Naive B cell (primary cell): ENCODE measurements at places on chromosomes 1 and 21. TPM values are rescaled to one million over a fixed set of nuclear protein-coding genes. Genes with fewer than 3 reads are reported as not detected.
A peak's percentile ranks its signal among the peaks of the same experiment; 100 is the strongest.

DNA sequence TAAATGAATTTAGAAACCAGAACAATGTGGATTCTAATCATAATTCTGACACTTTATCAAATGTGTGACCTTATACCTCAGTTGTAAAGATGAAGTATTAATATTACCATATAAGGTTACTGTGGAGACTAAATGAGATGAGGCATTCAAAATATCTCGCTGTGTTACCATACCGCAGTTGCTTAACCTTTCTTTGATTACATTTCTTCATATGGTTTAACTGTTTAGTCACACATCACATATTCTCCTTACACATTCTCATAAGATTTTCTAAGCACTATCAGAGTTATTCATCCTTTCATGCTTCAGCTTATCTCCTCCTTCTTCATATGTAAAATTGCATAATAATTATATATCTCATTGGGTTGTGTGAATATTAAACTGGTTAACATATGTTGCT lies 88.9 kb downstream of the LRRC53 start:
- H3K36me3 ChIP-seq = no peaks in the 10 kb centered on the region
- H3K4me3 ChIP-seq = no peak overlapping the region
- no peaks in the 10 kb centered on the region for H3K4me1 ChIP-seq
- no peaks in the 10 kb centered on the region for H3K27me3 ChIP-seq
- DNase-seq = no peak
- H3K27ac ChIP-seq = no peak overlapping the region

DNA sequence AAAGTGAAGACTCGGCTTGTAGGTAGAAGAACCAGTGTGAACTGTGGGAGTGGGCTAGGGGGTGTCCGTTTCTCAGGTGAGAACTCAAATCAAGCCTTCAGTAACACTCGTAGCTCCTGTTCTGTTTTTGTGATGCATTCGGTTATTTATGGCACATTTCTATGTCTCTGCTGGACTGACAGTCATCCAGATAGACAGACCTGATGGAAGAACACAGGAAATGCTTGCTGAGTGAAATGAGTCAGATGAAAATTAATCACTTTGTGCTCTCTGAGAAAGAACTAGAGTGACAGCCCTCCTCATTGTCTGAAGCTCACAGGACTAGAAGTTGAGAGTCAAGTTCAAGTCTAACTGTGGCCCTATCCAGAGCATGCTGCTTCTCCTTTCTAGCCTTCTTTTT lies 360.1 kb upstream of the PLXNA2 start:
- H3K4me1 ChIP-seq = no peaks in the 10 kb centered on the region
- peaks cover 4% of the 10 kb centered on the region for H3K27me3 ChIP-seq
- H3K4me3 ChIP-seq = no peak overlapping the region

ARTN gene
- not detected for polyA plus RNA-seq

DNA sequence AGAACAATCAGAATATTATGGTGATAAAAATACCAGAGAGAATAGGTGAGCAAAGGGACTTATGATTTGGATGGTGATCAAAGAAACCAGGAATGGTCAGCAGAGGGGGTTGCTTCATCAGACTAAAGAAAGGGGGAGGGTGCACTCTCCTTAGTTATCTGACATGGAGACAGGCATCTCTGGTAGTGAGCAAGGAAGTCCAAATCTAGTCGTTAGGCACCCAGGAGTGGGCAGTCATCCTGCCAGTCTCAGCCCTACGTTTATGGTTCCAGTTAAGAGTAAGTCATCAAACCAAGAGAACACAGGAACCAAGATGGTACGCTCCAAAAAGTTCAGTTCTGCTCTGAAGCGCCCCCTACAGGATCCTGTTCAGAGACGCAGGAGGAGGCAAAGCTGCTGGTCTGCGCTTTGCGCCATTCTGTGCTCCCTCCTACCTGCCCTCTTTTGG lies 28.6 kb downstream of the EBNA1BP2 start:
- H3K36me3 ChIP-seq = peaks cover 5% of the 10 kb centered on the region
- no peaks in the 10 kb centered on the region for H3K4me1 ChIP-seq
- no peak overlapping the region for H3K4me3 ChIP-seq

- no peaks in the 10 kb centered on the region for H3K36me3 ChIP-seq
- DNase-seq = no peak
- no peak overlapping the region for H3K27ac ChIP-seq
- H3K4me3 ChIP-seq = no peak overlapping the region
These were observed 105.1 kb downstream of the LRIG2 start for GRCh38 chr1:113178106-113178505.

PTTG1IP gene
- 28.1 TPM for polyA plus RNA-seq

ADIPOR1 gene
- 97.8 TPM for polyA plus RNA-seq

DNA sequence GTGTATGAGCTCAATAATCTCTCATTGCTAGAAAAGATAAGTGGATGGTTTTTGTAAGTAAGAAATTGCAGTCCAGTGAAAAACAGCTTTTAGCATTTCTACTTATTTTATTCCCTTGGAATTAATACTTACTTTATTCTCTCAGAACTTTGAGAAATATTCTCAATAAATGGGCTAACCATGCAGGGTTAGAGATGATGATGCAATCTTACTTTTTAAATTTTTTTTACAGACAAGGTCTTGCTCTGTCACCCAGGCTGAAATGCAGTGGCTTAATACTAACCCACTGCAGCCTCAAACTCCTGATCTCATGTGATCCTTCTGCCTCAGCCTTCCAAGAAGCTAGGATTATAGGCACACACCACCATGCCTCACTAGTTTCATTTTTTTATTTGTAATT lies 440.8 kb upstream of the ZP4 start:
- no peaks in the 10 kb centered on the region for H3K4me1 ChIP-seq
- H3K27me3 ChIP-seq = no peaks in the 10 kb centered on the region
- no peaks in the 10 kb centered on the region for H3K36me3 ChIP-seq
- H3K4me3 ChIP-seq = no peak overlapping the region

DNA sequence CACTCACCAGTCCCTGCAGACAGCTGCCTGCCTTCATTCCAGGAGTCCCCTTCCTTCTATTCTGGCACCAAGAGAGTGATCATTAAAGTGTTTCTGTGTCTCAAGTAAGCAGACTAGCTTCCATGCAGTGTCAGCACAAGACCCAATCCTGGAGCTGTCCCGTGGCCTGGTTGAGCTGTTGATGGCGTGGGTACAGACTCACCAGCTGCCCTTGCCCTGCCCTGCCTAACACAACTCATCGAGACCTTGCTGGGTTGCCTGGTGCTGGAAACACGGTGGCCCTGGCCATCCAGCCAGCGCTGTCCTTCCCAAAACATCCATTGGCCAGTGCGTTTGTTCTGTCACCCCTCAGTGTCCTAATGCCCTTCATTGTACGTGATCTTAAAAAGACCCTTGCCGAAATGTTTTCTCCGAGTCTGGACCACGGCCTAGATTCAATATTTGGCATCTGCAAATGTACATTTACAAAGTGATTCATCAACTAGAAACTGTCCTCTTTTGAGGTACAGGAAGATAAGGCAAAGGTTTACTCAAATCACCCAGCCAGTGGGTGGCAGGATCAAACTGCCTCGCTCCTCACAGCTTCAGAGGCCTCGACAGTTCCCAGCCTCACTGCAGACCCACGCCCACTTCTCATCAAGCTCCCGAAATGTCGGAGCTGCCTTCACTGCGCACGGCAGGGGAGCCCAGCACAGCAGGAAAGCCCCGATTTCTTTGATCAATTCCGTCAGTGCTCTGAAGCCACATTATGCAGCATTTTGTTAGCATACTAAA lies 494.2 kb downstream of the KIF26B start:
- peaks cover 19% of the 10 kb centered on the region for H3K27me3 ChIP-seq
- no peak overlapping the region for H3K4me3 ChIP-seq
- H3K36me3 ChIP-seq = peaks cover 13% of the 10 kb centered on the region
- no peaks in the 10 kb centered on the region for H3K4me1 ChIP-seq

- peaks cover 11% of the 10 kb centered on the region for H3K4me1 ChIP-seq
- H3K36me3 ChIP-seq = no peaks in the 10 kb centered on the region
- H3K4me3 ChIP-seq = no peak overlapping the region
- DNase-seq = no peak
These were observed 43.0 kb downstream of the ATP6V1G3 start for GRCh38 chr1:198497326-198498102.

- no peak overlapping the region for H3K4me3 ChIP-seq
- no peak overlapping the region for H3K27ac ChIP-seq
- no peak for DNase-seq
- no peaks in the 10 kb centered on the region for H3K36me3 ChIP-seq
- peaks cover 10% of the 10 kb centered on the region for H3K27me3 ChIP-seq
- no peaks in the 10 kb centered on the region for H3K4me1 ChIP-seq
These were observed 126.2 kb downstream of the PRRX1 start for GRCh38 chr1:170790175-170790574.

DNA sequence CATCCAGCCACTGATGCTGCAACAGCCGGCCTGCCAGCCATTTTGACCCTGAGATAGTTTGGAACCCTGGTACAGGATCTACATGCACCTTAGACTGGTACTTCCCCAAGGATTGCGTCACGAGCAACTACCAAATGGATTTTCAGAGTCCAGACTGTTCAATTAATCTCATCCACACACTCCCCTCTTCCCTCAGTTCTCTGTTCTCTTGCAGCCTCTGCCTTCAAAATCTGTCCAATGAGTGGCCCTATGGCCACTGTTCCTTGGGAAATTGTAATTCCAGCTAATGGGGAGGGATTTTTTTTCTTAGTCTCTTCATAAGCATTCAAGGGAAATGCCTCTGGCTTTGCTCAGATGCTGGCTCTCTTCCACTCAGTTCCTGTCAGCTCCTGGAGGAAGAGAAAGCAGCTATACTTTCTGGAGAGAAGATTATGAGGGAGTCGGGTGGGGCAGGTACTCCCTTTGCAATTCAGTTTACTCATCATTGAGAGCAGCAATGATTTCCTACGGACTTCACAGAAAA lies 19.8 kb upstream of the UAP1 start:
- H3K27ac ChIP-seq = no peak overlapping the region
- no peak for DNase-seq
- no peaks in the 10 kb centered on the region for H3K36me3 ChIP-seq

GRCh38 chr1:119097380-119097779 lies 43.1 kb downstream of the WARS2 start:
- H3K27ac ChIP-seq = no peak overlapping the region
- H3K4me1 ChIP-seq = peaks cover 10% of the 10 kb centered on the region

OR2L13 gene
- 1.7 TPM for polyA plus RNA-seq

DNA sequence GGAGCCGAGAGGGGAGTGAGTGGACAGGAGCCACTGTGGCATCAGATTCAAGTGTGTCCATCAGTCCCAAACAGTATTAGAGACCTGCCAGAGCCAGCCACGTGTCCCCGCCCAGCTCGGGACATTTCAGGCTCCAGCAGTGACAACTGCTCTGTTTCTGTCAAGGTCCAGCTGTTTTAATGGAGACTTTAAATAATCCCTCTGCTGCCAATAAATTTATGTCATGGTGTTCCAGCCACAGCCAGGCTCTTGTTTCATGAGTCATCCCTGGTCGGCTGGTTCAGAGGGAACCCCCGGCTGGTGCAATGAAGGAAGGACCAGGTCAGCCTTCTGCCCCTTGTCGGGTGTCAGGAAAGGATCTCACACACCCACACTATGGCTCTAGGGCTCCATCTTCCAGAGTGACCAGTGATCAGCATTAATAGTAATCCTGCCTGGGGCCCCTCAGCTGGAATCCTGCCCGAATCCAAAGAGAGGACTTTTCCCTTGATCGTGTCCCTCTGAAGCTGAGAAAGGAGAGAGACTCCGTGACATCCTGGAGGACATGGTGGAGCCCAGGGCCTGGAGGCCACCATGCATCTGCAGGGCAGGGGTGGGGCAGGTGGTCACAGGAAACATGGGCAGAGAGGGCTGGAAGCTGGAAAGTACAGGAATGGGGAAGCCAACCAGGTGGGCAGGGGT lies 197.3 kb downstream of the MATN1 start:
- H3K27me3 ChIP-seq = peaks cover 37% of the 10 kb centered on the region
- no peak overlapping the region for H3K4me3 ChIP-seq
- no peak overlapping the region for H3K27ac ChIP-seq

GRCh38 chr21:33042812-33043211 lies 17.1 kb downstream of the OLIG2 start:
- no peaks in the 10 kb centered on the region for H3K4me1 ChIP-seq

CYP4X1 gene
- not detected for polyA plus RNA-seq

DARS2 gene
- 11.5 TPM for polyA plus RNA-seq

TSPAN2 gene
- 0.38 TPM for polyA plus RNA-seq

SH3D21 gene
- polyA plus RNA-seq = 0.23 TPM

TDRD5 gene
- polyA plus RNA-seq = not detected

DNA sequence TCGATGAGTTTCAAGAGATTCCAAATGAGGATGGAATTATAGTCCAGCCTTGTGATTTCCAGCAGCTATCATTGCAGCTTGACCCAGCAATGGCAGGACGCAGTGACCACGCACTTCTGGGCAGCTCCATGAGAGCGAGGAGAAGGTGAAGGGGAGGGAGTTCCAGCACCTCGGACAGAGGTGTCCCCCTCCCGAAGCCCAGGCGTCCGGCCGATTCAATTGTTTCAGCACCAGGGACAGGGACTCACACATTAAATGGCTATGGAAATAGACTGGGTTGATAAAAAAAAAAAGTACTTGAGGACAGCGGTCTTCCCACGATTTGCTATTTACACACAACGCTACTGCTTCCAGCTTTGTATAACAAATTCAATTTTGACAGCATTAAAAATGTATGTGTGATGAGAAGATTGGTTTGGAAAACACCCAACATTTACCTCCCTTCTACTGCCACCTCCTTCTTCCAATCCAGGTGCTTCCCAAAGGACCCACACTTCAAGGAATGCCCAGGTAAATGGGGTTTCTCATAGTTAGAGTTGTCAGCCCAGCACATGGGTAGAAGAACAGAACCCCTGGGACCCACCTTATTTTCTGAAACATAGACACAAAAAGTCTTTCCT lies 71.8 kb downstream of the DISP3 start:
- H3K4me3 ChIP-seq = no peak overlapping the region
- peaks cover 51% of the 10 kb centered on the region for H3K27me3 ChIP-seq
- no peaks in the 10 kb centered on the region for H3K4me1 ChIP-seq
- no peaks in the 10 kb centered on the region for H3K36me3 ChIP-seq
- no peak for DNase-seq

GRCh38 chr1:112618721-112619517 lies at the start of gene ST7L:
TSS of gene ST7L (minus strand) at chr1:112619141. CDS start at chr1:112619113, 28 bp downstream.
- peaks cover 41% of the 10 kb centered on the region for H3K4me1 ChIP-seq
- H3K4me3 ChIP-seq = peak within 1 kb of the TSS; percentile 100
- peak; percentile 69 for DNase-seq
- H3K36me3 ChIP-seq = peaks cover 7% of the 10 kb centered on the region
- H3K27ac ChIP-seq = peak within 1 kb of the TSS; percentile 100
- no peaks in the 10 kb centered on the region for H3K27me3 ChIP-seq

MR1 gene
- polyA plus RNA-seq = 41.5 TPM

C1orf87 gene
- not detected for polyA plus RNA-seq

OR2T29 gene
- polyA plus RNA-seq = 0.33 TPM
